ENCODE measurements at places on chromosomes 12 and 14. TPM values are rescaled to one million over a fixed set of nuclear protein-coding genes. Genes with fewer than 3 reads are reported as not detected.
A peak's percentile ranks its signal among the peaks of the same experiment; 100 is the strongest.

DNA sequence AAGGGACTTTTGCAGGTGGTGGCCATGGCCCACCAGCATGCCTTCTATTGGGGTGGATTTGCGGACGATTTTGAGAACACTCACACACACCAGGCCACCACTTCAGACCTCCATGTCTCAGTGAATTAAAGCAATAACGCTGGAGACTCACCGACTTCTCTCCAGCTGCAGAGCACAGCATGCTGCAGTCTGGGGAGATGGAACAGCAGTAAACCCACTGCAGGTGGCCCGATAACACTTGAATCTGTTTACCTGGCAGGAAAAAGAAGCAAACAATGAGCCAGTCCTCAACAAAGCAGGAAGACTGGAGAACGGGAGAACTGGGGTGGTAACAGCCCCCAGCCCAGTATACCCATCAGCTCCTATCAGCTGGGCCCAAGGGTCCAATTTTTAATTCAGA, 21.6 kb downstream of the RFC5 start:
- DNase-seq = no peak

DNA sequence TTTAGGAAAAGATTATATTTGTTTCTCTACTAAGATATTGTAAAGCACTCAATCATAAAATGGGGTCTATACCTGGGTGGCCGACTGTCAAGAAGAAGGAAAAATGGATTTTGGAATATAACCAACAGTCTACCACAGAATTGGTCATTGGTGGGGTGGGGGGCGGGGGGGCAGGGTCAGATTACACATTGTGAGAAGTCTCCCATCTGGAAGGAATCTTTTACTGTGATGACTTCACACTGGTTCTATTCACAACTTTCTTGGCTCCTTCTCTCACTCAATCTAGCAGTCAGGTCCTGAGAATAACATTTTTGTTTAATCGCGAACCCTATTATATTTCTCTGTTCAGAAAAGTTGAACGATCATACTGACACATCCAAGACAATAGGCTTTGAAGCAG, 8.7 kb upstream of the CLEC4E start:
- DNase-seq = no peak

- DNase-seq = no peak
Observed at GRCh38 chr12:130568041-130568440, 148.1 kb downstream of the RIMBP2 start.

- no peak for DNase-seq
Observed at GRCh38 chr12:121124402-121125109, 8.1 kb upstream of the P2RX7 start.

GRCh38 chr12:130421896-130422295, 84.2 kb downstream of the PIWIL1 start:
- no peak for DNase-seq

DNA sequence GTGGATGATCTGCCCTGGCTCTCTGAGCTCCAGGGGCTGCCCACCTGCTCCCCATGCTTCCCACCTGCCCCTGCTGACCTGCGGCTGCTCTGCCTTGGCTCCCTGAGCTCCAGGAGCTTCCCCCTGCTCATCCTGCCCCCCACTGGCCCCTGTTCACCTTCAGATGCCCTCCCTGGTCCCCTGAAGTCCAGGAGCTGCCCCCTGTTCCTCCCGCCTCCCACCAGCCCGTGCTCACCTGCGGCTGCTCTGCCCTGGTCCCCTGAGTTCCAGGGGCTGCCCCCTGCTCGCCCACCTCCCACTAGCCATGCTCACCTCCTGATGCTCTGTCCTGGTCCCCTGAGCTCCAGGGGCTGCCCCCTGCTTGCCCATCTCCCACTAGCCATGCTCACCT, 219.7 kb downstream of the TMEM121 start:
- DNase-seq = no peak

- DNase-seq = no peak
Observed at GRCh38 chr14:40757376-40757950, 849.2 kb upstream of the LRFN5 start.

- DNase-seq = no peak
Observed at GRCh38 chr12:1003600-1004271, 12.7 kb downstream of the ERC1 start.

GRCh38 chr12:124388038-124388671, 93.3 kb downstream of the RFLNA start:
- DNase-seq = no peak

DNA sequence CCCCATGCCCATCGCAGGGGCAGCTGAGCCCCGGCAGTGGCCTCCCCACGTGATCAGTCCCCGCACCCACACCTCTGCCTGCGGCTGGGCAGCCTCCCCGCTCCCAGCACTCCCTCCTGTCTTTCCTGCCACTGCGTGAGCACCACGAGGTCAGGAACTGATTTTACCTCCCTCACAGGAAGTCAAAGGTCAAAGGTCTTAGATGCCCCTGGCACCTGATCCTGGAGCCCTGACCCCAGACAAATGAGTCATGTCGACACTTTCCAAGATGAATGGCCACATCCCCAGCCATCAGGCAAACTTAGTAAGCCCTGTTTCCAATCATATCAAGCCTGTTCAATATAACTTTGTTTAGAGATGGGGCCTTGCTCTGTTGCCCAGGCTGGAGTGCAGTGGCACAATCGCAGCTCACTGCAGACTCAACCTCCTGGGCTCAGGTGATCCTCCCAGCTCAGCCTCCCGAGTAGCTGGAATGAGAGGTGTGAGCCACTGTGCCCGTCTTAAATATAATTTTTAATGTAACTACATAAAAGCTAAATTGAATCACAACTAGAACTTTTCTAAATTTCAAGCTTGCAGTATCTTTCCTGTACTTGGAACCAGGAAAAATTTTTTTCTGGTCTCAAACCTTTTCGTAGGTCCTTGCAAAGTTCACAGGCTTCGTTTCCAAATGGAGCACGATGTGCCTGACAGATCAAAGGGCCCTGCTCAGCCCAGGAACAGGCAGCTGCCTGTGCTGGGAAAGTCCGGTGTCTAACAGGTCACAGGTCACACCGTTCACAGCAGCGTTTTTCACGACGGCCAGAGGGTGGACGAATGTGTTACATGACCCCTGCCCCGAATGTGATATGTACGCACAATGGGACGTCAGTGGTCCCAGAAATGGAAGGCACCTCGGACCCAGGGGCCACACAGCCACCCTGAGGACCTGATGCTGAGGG, 1.9 kb downstream of the LRCOL1 start:
- DNase-seq = no peak

DNA sequence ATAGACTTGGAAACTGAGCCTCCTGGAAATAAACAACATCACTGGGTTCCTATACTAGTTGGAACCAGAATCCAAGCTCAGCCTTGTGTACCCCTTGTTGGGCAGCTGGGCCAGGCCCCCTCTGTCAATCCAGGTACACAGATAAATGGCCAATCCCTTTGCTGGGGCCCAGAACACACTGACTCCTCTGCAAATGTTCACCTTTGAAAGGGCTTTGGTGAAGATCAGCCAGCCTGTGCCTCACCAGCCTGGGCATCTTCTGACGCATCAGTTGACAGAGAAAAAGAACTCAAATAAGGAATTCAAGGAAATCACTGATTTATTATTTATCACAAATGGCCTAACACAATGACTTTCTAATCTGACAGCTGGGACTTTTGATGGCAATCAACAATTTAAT, 1090.2 kb downstream of the BCL11B start:
- DNase-seq = no peak

- DNase-seq = no peak
Observed at GRCh38 chr14:70662080-70662479, 20.4 kb downstream of the TTC9 start.

- DNase-seq = no peak
Observed at GRCh38 chr14:71698027-71698426, 234.2 kb upstream of the RGS6 start.

GRCh38 chr12:43973385-43973784, 137.5 kb downstream of the TMEM117 start:
- no peak for DNase-seq

DNA sequence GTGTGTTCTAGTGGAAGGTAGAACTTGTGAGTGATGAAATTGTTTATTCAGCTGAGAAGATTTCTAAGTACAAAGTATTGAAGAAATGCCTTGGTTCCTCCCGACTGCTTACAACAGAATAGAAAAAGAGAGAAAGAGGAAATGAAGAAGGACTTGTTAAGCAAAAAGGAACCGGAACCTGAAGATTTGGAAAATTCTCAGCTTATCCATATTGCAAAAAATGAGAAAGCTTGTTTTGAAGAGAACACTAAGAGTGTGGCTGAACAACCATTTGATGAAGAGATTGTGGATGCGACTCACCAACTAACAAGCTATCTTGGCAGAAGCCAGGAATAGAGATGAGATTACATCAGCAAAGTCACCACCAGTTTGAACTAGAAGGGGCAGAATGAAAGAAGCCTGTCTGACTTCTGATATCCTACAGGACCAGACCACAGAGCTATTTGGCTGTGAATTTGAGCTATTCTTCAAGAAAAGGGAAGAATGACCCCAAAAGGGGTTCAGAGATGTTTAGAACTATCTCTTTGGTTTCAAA, 15.1 kb downstream of the NDUFA9 start:
- no peak for DNase-seq

GRCh38 chr12:76901628-76902380, 23.0 kb upstream of the CSRP2 start:
- DNase-seq = no peak

DNA sequence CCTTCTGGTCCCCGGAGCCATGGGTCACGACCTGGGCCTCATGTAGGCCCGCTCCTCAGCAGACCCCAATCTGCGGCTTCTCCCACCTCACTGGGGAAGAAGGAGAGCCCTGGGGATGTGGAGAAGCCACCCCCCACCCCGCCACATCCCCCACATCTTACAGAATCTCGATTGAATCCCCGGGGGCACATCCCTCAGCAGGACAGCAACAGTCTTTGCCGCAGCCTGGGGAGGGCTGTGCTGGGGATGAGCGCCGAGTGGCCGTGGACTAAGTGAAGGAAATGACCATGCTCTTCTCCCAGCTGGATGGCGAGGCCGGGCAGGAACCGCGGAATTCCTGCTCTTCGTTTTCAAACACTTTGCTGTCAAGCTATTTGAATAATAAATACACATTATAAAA, 169.0 kb upstream of the RTL1 start:
- DNase-seq = no peak

GRCh38 chr14:37816135-37816534, 220.7 kb downstream of the TTC6 start:
- DNase-seq = peak; percentile 17

Gene ARMH4
- 57.1 TPM for total RNA-seq

Gene FZD10
- not detected for total RNA-seq

Gene GPR137C
- 19.5 TPM for total RNA-seq

Gene LAG3
- total RNA-seq = 7.3 TPM

Gene KERA
- not detected for total RNA-seq

Gene OR10P1
- not detected for total RNA-seq

Gene TAS2R30
- 5.1 TPM for total RNA-seq

Gene MSRB3
- total RNA-seq = 1.6 TPM

Gene IFI27L1
- 45.7 TPM for total RNA-seq

Gene CSRP2
- 50.5 TPM for total RNA-seq

Gene RASSF9
- not detected for total RNA-seq

All from glutamatergic neuron (in vitro differentiated cells).